ENCODE measurements at places on chromosomes 6 and 20. TPM values are rescaled to one million over a fixed set of nuclear protein-coding genes. Genes with fewer than 3 reads are reported as not detected.

Gene DOK5
- 4.5 TPM for total RNA-seq

Gene SSTR4
- total RNA-seq = not detected

Gene C20orf144
- total RNA-seq = 0.26 TPM

Gene RAET1G
- total RNA-seq = not detected

Gene HUS1B
- 0.96 TPM for total RNA-seq

Gene SHLD1
- 6.7 TPM for total RNA-seq

Gene OR12D3
- total RNA-seq = not detected

Gene LPA
- total RNA-seq = 0.15 TPM

Gene SH3BGRL2
- total RNA-seq = 11.7 TPM

Gene TRAPPC3L
- total RNA-seq = not detected

DNA sequence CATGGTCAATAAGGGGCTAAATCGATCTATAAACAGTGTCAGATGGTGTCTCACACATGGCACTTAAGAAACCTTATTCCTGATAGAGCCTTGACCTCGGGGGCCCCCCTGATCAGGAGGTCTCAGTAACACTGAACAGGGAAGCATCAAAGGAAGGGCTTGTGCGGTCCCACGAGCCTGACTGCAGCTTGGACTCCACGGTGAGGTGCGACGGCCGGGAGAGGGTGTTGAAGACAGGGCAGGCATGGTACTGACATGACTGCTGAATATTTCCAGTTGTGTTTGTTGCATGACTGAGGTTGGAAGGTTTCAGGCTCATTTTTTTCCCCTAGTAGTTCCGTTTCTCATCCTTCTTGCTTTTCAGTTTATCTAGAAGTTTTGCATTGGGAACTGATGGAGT lies 107.1 kb upstream of the JAG1 start:
- no peak for DNase-seq
- H3K27ac ChIP-seq = no peak overlapping the region
- H3K4me3 ChIP-seq = no peak overlapping the region

DNA sequence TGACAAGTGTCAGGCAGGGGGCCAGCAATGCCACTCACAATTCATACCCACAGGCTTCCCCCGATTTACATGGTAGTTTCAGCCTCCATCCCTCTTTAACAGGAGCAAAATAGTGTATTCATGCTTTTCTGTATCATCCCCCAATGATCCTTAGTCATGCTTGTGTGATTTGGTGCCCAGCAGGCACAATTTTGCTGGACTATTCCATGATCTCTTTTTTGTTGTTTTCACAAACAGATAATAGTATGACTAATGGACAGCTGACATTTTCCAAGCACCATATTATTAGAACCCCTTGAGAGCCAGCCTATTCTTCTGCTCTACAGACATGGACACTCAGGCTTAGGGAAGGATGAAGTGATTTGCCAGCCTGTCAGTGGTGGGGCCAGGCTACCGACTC lies 128.2 kb upstream of the RIPOR2 start:
- H3K36me3 ChIP-seq = 0 out of 2 replicates have a peak, but pooled peaks cover 2% of the 10 kb centered on the region
- no peak for DNase-seq
- H3K27ac ChIP-seq = no peak overlapping the region
- no peak overlapping the region for H3K4me3 ChIP-seq
- no peaks in the 10 kb centered on the region for H3K27me3 ChIP-seq

DNA sequence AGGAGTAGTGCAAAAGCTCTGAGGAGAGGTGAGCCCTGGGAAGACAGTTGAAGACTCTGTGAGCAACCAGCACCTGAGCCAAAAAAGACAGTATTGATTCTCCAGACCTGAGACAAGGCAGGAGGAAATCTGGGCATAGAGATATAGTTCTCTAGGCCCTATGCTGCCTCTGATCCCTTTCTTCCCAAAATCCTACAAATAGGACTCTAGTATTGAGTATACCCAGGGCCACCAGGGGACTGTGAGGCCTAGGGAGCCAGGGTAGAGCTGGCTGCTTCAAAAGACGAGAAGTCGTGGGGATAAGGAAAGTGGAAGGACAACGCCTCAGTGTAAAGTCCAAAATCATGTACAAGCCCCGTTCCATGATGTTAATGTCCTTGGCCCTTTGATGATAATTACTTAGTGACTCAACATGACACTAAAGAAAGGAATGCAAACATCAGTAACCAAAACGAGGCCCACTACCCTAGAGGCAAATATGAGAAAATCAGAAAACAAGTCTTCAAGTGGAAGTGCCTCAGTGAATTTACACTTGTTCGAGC lies 197.3 kb upstream of the PROKR2 start:
- no peak overlapping the region for H3K27ac ChIP-seq
- no peaks in the 10 kb centered on the region for H3K27me3 ChIP-seq
- no peaks in the 10 kb centered on the region for H3K36me3 ChIP-seq
- no peak overlapping the region for H3K4me3 ChIP-seq
- H3K4me1 ChIP-seq = no peaks in the 10 kb centered on the region
- no peak for DNase-seq

DNA sequence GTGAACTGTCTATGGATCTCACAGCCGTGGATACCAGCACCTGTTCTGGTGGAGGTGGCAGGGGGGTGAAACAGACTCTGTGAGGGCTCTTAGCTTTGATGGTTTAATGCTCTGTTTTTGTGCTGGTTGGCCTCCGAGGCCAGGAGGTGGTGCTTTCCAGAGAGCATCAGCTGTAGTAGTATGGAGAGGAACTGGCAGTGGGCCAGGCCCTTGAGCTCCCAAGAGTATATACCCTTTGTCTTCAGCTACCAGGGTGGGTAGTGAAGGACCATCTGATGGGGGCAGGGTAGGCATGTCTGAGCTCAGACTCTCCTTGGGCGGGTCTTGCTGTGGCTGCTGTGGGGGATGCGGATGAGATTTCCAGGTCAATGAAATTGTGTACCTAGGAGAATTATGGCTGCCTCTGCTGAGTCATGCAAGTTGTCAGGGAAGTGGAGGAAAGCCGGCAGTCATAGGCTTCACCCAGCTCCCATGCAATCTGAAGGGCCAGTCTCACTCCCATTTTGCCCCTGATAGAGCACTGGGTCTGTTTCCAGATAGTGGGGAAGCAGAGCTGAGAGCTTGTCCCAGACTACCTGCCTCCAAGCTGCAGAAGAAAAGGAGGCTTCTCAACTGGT lies 102.7 kb upstream of the AHI1 start:
- no peak overlapping the region for H3K4me3 ChIP-seq
- no peaks in the 10 kb centered on the region for H3K36me3 ChIP-seq
- H3K27me3 ChIP-seq = no peaks in the 10 kb centered on the region
- H3K4me1 ChIP-seq = no peaks in the 10 kb centered on the region
- DNase-seq = no peak

DNA sequence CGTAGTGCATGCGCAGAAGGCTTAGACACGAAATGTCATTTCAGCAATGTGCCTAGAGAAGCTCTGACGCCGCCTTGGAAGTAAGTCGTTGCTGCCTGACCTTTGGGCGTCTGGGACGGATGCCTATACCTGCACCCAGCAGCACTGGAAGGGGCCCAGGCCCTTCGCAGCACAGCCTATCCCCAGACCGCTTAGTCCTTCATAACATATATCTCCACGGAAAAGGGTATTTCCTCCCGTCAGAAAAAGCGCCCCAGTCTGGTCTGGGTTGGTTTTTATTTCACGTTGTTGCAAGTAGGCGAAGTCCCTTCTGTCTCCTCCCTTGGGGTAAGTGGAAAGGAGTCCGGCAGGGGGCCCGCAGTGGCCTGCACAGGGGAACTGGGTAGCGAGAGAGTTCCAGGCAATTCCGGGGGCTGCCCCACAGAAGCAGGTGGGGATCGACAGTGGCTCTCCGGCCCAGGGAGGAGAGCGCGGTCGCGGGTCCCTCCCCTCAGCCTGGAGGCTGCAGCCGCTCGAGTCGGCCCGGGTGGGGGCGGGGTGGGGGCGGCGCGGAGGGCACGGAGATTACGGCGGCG lies 559 bp upstream of the EYA4 start:
- no peaks in the 10 kb centered on the region for H3K4me1 ChIP-seq
- DNase-seq = peak; percentile 66
- H3K27me3 ChIP-seq = peaks cover 37% of the 10 kb centered on the region
- no peak overlapping the region for H3K27ac ChIP-seq
- peak overlapping the region; percentile 88 for H3K4me3 ChIP-seq
- H3K36me3 ChIP-seq = no peaks in the 10 kb centered on the region

GRCh38 chr6:109795994-109796555 lies 105.0 kb downstream of the FIG4 start:
- H3K4me3 ChIP-seq = no peak overlapping the region
- H3K27ac ChIP-seq = no peak overlapping the region
- H3K36me3 ChIP-seq = no peaks in the 10 kb centered on the region
- DNase-seq = no peak
- H3K27me3 ChIP-seq = no peaks in the 10 kb centered on the region
- peaks cover 2% of the 10 kb centered on the region for H3K4me1 ChIP-seq

DNA sequence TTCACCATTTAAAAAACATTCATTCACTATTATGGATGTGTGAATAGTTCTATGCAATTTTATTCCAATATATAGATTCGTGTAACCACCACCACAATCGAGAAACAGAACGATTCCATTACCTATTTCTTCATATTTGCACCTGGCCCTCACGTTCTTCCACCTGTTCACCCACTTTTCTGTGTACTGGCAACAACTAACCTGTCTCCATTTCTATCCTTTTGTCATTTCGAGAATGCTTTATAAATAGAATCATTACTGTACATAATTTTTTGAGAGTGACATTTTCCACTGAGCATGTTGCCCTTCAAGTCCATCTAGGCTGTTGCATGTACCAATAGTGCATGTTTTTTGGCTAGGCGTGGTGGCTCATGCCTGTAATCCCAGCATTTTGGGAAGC lies 23.2 kb upstream of the STX11 start:
- H3K4me1 ChIP-seq = no peaks in the 10 kb centered on the region
- H3K27ac ChIP-seq = no peak overlapping the region
- DNase-seq = no peak

GRCh38 chr6:51260003-51260402 lies 441.3 kb downstream of the TFAP2B start:
- no peaks in the 10 kb centered on the region for H3K36me3 ChIP-seq
- H3K27ac ChIP-seq = no peak overlapping the region
- no peak overlapping the region for H3K4me3 ChIP-seq
- no peaks in the 10 kb centered on the region for H3K4me1 ChIP-seq
- H3K27me3 ChIP-seq = no peaks in the 10 kb centered on the region

DNA sequence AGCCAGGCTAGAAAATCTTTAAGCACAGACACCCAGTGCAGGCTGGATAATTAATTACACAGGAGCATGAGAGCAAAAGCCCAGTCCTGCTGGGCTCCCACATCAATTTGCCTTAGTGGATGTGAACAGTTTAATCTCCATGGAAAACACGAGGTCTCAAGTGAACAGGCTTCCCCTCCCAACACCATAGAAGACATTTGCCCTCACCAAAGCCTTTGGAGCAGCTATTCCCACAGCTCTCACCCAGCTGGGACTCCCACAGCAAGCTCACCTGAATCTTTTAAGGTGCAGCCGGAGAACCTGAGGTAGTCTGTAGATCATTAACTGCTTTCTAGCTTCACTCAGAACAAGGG lies 12.0 kb downstream of the TOMM6 start:
- H3K4me3 ChIP-seq = no peak overlapping the region
- no peak overlapping the region for H3K27ac ChIP-seq
- H3K36me3 ChIP-seq = peaks cover 13% of the 10 kb centered on the region

GRCh38 chr6:153145591-153145990 lies 14.5 kb upstream of the RGS17 start:
- no peak overlapping the region for H3K27ac ChIP-seq
- H3K4me1 ChIP-seq = no peaks in the 10 kb centered on the region
- H3K4me3 ChIP-seq = no peak overlapping the region
- H3K36me3 ChIP-seq = no peaks in the 10 kb centered on the region
- peak; percentile 46 for DNase-seq
- no peaks in the 10 kb centered on the region for H3K27me3 ChIP-seq
